ENCODE measurements at places on chromosomes 11 and 22.

DNA sequence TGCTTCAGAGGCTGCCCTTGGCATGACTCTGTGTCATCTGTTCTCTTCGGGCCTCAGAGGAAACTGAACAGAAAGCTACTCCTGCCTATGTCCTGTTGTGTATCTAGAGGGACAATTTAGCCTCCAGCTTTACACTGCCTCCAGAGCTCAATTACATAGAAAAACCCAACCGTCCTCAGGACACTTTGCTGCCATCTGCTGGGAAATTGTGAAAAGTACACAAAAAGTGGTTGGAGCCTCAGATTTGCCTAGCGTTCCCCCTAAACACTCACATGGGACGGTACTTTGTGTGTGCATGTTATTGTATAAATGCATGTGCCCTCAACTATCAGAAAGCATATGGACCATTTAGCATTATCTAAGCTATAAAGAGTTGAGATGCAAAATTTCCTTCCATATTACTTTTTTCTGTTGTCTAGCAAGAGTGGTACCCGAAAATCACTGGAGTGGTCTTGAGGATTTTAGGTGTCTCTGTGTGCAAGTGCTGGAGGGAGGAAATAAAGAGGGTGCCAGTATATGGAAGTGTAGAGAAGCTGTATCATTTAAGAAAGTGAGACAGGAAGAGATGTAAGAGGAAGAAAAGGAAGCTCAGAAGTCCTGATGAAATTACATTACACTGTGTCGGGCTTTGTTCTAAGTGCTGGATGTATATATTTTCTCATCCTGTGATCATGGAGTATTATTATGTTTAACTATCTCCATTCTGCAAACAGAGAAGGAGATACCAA, 8.7 kb upstream of the MS4A4E start:
- H3K27me3 ChIP-seq, result peaks cover 12% of the 10 kb centered on the region
- H3K4me3 ChIP-seq, result no peak overlapping the region
- no peak overlapping the region for H3K27ac ChIP-seq
- peaks cover 3% of the 10 kb centered on the region for H3K4me1 ChIP-seq
- DNase-seq, result no peak
- no peaks in the 10 kb centered on the region for H3K36me3 ChIP-seq

- H3K36me3 ChIP-seq, result no peaks in the 10 kb centered on the region
- H3K27me3 ChIP-seq, result peaks cover 22% of the 10 kb centered on the region
- DNase-seq, result no peak
- H3K4me1 ChIP-seq, result peaks cover 8% of the 10 kb centered on the region
Measured at GRCh38 chr22:19679522-19680101, 34.7 kb upstream of the SEPTIN5 start.

- no peak overlapping the region for H3K4me3 ChIP-seq
- H3K27ac ChIP-seq, result no peak overlapping the region
- peaks cover 38% of the 10 kb centered on the region for H3K4me1 ChIP-seq
- no peaks in the 10 kb centered on the region for H3K27me3 ChIP-seq
Measured at GRCh38 chr22:21857481-21857914, 9.9 kb downstream of the MAPK1 start.

DNA sequence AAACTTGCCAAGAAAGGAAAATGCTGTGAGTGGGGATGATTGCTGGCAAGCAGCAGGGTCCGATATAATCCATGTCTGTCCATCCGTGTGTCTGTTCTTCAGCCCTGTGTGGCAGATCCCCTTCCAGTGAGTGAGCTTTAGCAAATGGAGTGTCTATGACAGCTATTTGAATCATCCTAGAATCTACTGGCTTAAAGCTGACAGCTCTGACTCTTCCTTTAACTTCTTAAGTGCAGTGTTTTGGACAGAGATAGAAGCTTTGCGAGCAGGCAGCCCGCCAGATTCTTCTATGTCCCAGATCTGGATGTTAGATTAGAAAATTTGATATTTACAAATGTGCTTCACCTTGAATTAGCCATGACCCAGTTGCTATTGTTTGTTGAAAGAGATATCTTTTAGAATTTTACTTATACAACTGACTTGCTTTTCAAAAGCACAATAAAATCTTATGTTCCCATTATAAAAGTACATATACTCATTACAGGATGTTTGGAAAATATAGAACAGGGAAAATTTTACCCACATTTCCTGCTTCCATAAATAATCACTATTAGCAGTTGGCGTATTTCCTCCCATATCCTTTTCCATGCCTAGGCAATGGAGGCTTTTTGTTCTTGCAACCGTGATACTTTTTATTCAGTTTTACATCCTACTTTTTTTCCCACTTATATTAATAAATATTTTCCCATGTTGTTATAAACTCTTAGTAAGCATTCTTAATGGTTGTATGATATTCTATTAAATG, 124.5 kb downstream of the COMMD9 start:
- H3K27me3 ChIP-seq, result no peaks in the 10 kb centered on the region
- DNase-seq, result no peak

DNA sequence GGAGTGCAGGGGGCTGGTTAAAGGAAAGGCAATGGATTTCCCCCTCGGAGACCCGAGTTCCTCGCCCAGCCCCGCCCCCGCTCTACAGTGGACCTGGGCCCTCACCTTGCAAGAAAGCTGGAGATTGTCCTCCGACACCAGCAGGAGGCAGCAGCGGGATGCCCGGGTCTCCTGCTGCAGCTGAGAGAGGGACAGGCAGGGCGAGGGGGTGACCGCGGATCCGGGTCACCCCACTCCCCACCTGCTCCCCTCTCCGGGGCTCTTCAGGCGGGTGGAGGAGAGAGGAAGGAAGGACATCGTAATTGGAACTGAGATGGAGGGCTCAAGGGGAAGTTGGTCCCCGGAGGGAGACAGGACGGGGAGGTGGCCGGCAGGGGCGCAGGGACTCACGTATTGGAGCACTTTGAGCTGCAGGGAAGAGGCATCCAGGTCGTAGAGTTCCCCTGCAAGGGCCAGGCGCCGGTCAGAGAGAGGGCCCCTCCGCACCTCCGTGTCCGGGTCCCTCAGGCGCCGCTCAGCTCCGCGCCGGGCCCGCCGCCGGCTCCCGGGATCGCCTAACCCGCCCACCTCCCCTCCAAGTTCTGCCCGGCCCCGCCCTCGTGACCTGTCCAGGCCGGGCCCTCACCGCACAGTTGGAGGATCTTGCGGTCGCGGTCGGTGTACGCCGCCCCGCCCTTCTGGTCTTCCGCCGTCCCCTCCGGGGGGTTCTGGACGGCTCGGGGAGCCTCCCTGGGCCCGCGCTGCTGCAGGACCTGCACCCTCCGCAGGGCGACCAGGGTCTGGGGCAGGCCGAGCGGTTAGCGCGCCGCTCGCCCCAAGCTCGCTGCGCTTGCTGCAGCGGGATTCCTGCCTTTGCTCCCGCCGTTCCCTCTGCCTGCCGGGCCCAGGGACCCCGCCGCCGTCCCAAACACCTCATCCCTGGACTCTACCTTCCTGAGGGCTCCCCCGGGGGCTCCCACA, 84.1 kb downstream of the PDE2A start:
- peaks cover 11% of the 10 kb centered on the region for H3K4me1 ChIP-seq
- H3K36me3 ChIP-seq, result no peaks in the 10 kb centered on the region
- peaks cover 96% of the 10 kb centered on the region for H3K27me3 ChIP-seq
- no peak overlapping the region for H3K27ac ChIP-seq
- H3K4me3 ChIP-seq, result peak overlapping the region; percentile 69

GRCh38 chr11:128359515-128359914, 227.8 kb downstream of the ETS1 start:
- H3K4me3 ChIP-seq, result no peak overlapping the region
- H3K27me3 ChIP-seq, result peaks cover 37% of the 10 kb centered on the region
- DNase-seq, result no peak
- H3K36me3 ChIP-seq, result no peaks in the 10 kb centered on the region
- H3K4me1 ChIP-seq, result peaks cover 9% of the 10 kb centered on the region
- no peak overlapping the region for H3K27ac ChIP-seq

- no peak for DNase-seq
- no peaks in the 10 kb centered on the region for H3K27me3 ChIP-seq
- H3K4me1 ChIP-seq, result peaks cover 5% of the 10 kb centered on the region
- H3K27ac ChIP-seq, result no peak overlapping the region
- no peaks in the 10 kb centered on the region for H3K36me3 ChIP-seq
- no peak overlapping the region for H3K4me3 ChIP-seq
Measured at GRCh38 chr11:33207408-33207985, 46.2 kb upstream of the CSTF3 start.

- H3K4me3 ChIP-seq, result no peak overlapping the region
- DNase-seq, result no peak
- H3K27ac ChIP-seq, result no peak overlapping the region
- H3K27me3 ChIP-seq, result no peaks in the 10 kb centered on the region
Measured at GRCh38 chr11:105260976-105261375, 121.4 kb upstream of the CARD18 start.

DNA sequence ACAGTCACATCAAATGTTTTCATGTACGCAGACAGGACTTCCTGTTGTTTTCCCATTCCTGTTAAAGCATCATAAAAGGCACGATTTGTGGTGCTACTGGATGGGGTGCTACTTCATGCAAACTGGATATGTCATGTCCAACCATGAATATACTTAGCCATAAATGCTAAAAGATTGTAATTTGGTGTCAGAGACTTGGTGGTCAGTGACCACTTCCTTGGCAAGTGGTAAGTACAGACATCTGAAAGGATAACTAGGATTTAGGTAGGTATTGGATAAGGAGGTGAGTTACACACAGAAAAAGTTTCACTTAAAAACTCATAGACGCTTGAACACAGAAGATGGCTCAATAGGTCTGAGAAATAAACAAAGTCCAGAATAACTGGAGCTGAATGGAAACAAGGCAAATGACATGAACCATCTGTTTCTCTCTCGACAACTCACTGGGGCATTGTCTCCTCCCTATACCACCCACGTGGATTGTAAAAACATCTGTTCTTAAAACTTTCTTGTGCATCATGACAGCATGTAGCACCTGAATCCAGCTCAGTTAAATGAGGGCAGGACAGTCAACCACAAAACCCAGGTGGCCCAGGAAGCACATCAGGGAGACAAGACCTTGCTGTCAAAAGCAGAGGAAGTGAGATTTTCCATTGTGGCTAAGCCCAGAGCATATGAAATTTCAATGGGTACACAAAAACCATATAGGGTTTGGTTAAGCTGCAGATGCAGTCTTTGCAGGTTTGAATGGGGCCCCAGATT, 22.1 kb upstream of the IGLL5 start:
- no peak for DNase-seq
- H3K27ac ChIP-seq, result no peak overlapping the region
- H3K36me3 ChIP-seq, result no peaks in the 10 kb centered on the region

DNA sequence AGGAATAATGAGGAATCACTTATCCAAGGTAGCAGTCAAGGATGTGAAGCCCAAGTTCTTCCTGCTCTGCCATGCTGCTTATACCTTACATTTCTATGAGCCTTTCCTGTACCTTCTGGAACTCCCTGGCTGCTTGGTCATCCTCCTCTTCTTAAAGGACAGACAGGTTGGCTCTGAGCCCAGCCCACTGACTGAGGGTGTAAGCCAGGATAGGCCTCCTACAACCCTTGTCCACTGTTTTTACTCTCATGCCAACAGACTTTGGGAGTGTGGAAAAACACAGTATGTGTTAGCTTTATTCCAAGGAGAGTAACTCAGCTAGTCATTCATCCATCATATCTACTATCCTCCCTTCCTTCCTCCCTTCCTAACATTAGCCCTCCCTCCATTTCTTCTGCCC, 47.5 kb downstream of the IRAG1 start:
- peaks cover 15% of the 10 kb centered on the region for H3K4me1 ChIP-seq
- H3K4me3 ChIP-seq, result no peak overlapping the region
- no peaks in the 10 kb centered on the region for H3K27me3 ChIP-seq

DNA sequence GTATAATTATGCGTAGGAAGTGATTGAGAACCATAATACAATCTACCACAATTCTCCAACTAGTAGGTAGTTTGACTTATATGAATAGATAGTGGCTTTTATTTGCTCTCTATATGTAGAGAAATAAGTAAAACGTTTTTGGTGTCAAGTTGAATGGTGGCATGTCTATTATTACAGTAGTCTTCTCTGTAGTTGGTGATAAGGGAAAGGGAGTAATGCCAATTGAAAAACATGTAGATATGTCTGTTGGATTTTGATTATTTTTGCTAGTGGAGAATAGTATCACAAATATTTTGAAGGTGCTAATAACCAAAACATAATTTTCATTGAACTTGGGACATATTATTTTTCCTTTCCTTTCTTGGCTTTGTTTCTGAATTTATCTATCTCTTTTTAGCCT, 17.5 kb downstream of the FBXO7 start:
- no peaks in the 10 kb centered on the region for H3K4me1 ChIP-seq
- DNase-seq, result no peak
- H3K27me3 ChIP-seq, result no peaks in the 10 kb centered on the region
- no peak overlapping the region for H3K27ac ChIP-seq

- DNase-seq, result no peak
- no peaks in the 10 kb centered on the region for H3K4me1 ChIP-seq
- no peak overlapping the region for H3K27ac ChIP-seq
- no peak overlapping the region for H3K4me3 ChIP-seq
- no peaks in the 10 kb centered on the region for H3K36me3 ChIP-seq
Measured at GRCh38 chr11:133981156-133981555, 24.4 kb upstream of the IGSF9B start.

DNA sequence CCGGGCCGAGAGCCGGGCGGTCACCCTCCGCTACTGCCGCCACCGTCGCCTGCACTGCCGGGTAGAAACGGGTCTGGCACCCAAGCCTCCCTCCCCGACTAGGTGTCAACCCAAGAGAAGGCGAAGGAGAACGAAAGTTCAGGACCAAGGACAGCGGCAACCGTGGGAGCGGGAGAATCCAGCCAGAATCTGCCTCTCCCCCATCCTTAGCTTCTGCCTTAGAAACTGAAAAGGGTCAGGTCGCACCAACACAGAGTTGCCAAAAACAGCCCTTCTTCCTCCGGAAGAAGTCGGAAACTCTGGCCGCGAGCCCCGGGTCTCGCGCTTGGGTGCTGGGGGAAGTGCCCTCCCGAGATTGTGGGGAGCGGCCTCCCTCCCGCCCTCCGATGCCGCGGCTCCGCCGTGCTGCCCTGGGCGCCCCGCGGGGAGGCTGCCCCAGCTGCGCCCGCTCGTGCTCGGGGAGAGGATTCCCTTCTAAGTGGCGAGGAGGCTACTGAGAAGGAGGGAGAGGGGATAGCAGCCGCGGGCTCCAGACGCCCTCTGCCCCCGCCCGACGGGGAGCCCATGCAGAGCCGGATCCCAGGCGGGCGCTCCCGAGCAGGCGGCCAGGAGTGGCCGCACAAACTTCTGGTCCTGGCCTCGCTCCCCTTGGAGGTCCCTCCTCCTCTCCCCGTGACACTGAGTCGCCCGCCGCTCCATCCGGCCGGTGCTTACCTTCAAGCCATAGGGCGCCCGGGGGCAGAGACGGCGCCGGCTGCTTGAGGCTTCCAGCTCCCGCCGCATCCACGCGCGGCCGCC, 637 bp downstream of the DRD2 start:
- H3K4me1 ChIP-seq, result peaks cover 9% of the 10 kb centered on the region
- peaks cover 92% of the 10 kb centered on the region for H3K27me3 ChIP-seq
- no peaks in the 10 kb centered on the region for H3K36me3 ChIP-seq
- DNase-seq, result peak; percentile 98
- H3K4me3 ChIP-seq, result peak overlapping the region; percentile 59
- no peak overlapping the region for H3K27ac ChIP-seq

GRCh38 chr11:30538251-30538650, 47.9 kb downstream of the MPPED2 start:
- no peak overlapping the region for H3K4me3 ChIP-seq
- DNase-seq, result no peak
- H3K27ac ChIP-seq, result peak overlapping the region; percentile 44
- H3K27me3 ChIP-seq, result no peaks in the 10 kb centered on the region
- peaks cover 45% of the 10 kb centered on the region for H3K4me1 ChIP-seq

- no peak overlapping the region for H3K4me3 ChIP-seq
- no peaks in the 10 kb centered on the region for H3K4me1 ChIP-seq
- no peak for DNase-seq
Measured at GRCh38 chr11:122791836-122792235, 46.5 kb upstream of the CRTAM start.
